ENCODE measurements at places on chromosomes 3 and 15.

DNA sequence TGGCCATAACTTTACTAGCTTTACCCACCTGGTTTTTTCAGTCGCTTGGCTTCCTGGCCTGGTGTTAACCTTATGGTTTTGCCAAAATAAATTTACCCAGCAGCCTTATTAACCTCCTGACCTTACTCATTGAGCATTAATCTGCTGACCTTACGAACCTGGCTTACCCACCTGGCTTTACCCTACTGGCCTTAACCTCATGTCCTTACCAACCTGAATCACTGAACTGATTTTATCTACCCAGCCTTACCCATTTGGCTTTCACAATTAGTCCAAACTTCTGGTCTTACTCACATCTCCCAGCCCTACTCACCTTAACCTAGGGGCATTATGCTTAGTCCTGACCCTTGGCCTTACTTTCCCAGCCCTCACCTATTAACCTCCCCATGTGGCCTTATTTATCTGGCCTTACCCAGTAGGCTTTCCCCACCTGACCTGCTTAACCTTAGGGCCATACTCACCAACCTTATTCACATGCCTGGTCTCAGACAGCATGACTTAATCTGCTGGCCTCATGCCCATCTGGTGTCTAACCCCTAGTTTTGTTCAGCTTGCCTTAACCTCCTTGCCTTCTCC lies 93.4 kb downstream of the IL12A start:
- no peak for DNase-seq

- DNase-seq: no peak
Measured at GRCh38 chr3:27642796-27643195, 79.3 kb downstream of the EOMES start.

DNA sequence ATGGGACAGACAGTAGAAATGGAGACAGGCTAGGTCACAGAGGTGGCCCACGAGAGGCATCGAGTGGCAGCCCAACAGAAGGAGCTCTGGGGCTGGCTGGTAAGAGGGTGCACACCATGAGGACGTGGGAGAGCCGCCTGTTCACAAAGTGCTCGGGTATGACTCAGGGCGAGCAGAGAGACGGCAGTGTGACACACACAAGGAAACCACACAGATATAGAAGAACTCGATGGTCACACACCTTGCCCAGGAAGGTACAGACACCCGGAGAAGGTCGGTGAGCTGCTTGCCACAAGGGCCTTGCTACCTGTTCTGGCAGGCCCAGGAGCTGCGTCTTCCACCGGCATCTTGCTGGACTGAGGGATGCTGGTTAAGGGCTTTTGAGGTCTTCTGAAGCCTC lies 50.2 kb downstream of the CA12 start:
- DNase-seq: no peak

DNA sequence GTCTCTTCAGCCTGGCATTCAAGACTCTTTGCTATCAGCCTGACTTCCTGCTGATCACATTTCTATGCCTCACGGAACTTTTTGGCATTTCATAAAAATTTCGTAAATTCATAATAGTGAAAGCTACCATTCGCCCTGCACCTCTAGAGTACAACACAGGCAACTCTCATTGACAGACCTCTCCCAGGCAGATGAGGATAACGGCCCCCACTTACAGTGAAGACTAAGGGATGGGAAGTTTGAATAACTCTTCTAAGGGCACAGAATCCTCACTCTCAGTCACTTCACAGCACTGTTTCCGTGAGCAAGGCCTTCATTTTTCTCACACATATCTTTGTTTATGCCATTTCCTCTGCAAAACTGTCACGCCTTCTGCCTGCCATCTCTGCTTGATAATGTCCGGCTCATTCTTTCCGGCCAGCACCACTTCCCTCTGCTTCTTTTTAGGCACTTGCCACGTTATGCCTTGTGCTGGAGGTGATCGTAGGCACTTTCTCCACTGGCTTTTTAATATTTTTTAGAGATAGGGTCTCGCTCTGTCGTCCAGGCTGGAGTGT lies 224.1 kb upstream of the HES1 start:
- no peak for DNase-seq

DNA sequence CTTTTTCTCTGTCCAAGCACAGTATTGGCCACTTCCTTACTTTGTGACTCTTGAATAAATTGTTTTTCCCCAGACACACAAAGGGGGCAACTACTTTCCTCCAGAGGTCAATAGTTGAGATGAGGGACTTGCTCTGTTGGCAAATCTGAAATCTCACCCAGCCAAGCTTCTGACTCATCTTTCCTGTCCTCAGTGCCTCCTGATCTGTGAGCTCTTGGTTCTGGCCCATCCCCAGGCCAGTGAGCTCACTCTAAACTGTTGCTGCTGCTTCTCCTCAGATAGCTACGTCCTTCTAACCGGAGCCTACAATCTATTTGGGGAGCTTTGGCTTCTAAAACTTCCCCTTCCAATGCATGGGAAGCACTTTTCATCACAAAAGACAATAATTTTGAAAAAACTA lies 50.0 kb upstream of the NMD3 start:
- DNase-seq: no peak

DNA sequence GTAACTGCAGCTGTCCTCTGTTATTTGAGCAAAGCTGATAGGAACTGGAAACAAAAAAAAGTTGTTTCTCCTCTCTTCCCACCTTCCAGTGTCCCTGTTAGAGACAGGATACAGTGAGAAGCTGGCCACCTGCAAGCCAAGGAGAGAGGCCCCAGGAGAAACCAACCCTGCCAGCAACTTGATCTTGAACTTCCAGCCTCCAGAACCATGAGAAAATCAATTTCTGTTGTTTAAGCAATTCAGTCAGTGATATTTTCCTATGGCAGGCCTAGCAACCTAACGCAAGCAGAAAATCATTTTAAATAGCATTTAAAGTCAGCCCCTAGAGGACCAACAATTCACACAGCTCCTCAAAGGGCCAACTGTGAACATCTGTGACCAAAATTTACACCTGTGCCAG lies 291.3 kb downstream of the OXSM start:
- DNase-seq: no peak

GRCh38 chr3:50628601-50629000 lies 11.7 kb downstream of the MAPKAPK3 start:
- no peak for DNase-seq

GRCh38 chr15:59968314-59968713 lies 35.8 kb upstream of the FOXB1 start:
- DNase-seq: no peak

- DNase-seq: no peak
Measured at GRCh38 chr15:39299486-39300267, 281.2 kb upstream of the THBS1 start.

- DNase-seq: no peak
Measured at GRCh38 chr3:61715886-61716527, 154.6 kb downstream of the PTPRG start.

- DNase-seq: no peak
Measured at GRCh38 chr3:124617177-124617576, 113.1 kb upstream of the UMPS start.

DNA sequence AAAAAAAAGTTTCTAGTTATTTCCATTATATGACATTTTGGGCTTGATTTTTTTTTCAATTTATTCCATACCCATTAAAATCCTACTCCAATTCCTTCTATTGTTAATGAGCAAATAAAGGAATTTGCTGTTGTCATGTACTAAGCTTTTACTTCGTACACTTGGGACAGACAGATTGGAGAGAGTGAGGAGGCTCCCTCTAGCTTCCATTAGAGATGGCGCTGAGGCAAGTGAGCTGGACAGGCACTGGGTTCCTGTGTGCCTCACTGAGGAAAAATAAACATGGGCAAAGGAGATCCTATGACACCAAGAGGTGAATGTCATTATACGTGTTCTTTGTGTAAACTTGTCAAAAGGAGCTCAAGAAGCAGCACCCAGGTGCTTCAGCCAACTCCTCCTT lies 441.1 kb upstream of the MDFIC2 start:
- DNase-seq: no peak

DNA sequence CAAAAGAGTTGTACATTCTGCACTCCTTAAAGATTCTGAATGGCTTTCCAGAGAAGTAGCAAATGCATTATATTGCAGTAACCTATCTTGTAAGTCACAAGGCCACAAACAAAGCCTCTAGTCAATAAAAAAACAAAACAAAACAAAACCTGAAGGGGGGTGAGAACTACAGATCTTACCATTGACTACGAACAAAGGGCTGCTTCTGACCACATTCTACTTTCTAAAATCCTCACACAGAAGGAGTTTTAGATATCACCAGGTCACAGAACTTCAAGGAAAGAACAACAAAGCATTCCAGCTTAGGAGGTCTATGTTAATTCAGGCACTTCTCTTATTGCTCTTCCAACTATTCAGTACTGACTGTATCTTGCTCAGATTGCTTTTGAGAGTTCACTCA lies 343.0 kb downstream of the ZBTB20 start:
- DNase-seq: no peak

- DNase-seq: no peak
Measured at GRCh38 chr15:74505837-74506514, 35.0 kb upstream of the ARID3B start.

DNA sequence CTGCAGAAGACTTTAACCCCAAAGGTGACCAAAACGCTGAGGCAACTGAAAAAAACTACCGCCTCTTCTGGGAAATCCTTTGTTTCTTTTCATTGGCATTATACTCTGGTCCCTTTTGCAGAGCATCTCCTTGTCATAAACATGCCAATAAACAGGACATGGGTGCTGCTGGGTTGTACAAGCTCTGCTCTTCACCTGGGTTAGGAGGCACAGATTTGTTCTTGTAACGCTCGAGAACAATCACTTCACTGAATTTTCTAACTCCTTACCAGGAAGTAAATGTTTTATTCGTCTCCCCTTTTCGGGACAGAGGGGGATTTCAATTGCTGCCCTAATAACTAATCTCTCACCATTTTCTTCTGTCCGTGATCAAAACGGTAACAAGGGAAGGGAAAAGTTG lies 1.3 kb downstream of the PLCH1 start:
- no peak for DNase-seq

DNA sequence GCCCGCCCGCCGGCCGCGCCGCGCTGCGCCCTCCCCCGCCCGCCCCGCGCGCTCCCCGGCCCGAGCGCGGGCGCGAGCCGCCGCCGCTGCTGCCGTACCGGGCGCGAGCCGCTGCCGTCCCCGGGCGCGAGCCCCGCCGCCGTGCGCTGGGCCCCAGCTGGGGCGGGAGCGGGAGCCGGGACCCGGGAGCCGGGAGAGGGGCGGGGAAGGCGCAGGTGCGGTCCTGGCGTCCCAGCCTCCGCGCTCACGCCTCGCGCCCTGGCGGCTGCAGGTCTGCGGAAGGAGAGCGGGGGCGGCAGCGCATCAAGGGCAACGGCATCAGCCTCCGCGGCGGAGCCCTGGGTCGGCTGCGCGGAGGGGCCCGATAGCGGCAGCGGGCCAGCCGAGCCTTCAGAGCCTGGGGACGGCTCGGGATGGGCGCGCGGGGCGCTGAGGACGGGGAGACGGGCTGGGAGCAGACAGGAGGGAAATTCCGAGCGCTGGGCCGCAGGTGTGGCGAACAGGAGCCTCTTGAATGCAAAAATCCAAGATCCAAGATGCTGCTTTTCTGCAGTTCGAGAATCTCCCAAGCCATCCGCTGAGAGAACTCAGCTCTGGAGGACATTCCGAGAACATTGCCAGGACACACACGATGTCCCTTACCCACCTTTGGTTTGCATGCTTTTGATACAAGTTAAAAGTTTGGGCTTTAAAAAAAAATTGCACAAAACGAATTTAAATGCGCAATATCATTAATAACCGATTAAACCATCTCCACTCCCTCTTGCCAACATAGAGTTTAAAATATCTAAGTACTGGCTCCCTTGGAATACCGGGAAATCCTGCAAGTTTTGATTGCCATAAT lies 251.1 kb downstream of the TJP1 start:
- no peak for DNase-seq

- no peak for DNase-seq
Measured at GRCh38 chr3:12507591-12508281, 23.5 kb downstream of the TSEN2 start.

DNA sequence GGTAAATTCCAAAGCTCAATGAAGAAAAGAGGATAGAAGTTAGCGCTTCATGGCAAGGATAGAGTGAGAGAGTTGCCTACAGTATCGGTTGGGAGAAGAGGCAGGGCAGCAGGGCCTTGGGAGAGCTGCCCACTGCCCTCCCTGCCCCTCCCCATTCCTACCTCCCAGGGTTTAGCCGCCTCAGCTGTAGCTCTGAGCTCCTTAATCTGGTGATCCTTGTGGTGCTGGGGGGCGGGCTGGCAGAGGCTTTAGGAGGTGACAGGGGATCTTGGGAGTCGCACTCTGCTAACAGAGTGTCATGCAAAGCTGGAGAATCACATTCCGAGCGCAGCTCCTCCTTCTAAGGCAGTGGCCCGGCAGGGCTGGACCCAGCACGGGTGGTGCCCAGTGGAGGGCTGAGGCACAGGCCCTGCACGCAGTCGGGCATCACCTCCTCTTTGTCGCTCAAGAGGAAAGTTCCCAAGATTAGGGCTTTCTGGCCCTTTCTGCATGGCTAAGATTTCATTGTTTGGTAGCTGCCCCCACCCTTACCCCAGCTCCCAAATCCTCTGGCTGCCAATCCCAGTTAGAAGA lies 57.1 kb upstream of the POLG start:
- DNase-seq: no peak

- no peak for DNase-seq
Measured at GRCh38 chr3:5390221-5390620, 202.7 kb downstream of the EDEM1 start.

- no peak for DNase-seq
Measured at GRCh38 chr3:40923143-40923542, 276.2 kb upstream of the CTNNB1 start.
